ENCODE measurements at places on chromosomes 11 and 22. TPM values are rescaled to one million over a fixed set of nuclear protein-coding genes. Genes with fewer than 3 reads are reported as not detected.

- DNase-seq, result no peak
Measured at GRCh38 chr11:103368145-103368544, 258.9 kb downstream of the DYNC2H1 start.

FAT3 gene
- polyA plus RNA-seq, result 0.07 TPM

SGSM1 gene
- polyA plus RNA-seq, result 3.4 TPM

DNA sequence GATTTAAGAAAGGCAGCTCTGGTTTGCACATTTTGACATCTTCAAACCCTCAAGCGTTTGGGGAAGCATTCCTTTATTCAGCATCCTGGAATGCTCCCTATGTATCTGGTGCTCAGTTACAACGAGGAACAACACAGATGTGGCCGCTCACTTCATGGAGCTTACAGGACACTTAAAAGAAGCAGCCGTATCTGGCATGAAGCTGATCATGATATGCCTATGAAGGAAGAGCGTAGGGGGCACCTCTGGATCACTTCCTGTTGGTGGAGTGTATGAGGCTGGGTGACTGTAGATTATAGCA, 72.3 kb upstream of the TP53I11 start:
- DNase-seq, result no peak
